Activated T-helper 2 cell treated with anti-CD3 and anti-CD28 coated beads, Interferon-gamma antibody, Interleukin-2, Interleukin-4, amounts not matched to agents 10 μg/mL and 5 μg/mL and 100 μg/mL, durations not matched to agents 14 hours and 24 hours and 36 hours (primary cell): ENCODE measurements at places on chromosomes 2 and 18. TPM values are rescaled to one million over a fixed set of nuclear protein-coding genes. Genes with fewer than 3 reads are reported as not detected.

The NPPC gene
- 0.23 and 0.41 TPM in 2 replicates for total RNA-seq

DNA sequence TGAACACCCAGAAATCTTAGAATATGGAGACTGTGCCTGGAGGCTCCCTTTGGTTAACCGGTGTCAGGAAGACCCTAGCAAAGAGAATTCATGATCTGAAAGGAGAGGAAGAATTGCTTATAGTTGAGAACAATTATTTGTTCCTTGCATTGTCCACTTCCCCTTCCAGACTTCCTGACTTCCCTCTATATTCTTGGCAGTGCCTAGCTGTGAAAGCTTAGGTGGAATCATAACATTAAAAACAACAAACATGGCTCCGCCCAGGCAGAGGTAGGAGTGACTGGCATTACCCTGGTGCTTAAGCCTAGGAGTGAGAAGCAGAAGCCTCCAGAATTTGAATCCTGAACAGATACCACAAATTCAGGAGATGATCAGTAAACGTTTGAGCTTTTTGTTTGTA is 1.9 kb downstream of the TTL start:
- no peak for DNase-seq

The DCDC2C gene
- total RNA-seq, result not detected in 2 replicates

DNA sequence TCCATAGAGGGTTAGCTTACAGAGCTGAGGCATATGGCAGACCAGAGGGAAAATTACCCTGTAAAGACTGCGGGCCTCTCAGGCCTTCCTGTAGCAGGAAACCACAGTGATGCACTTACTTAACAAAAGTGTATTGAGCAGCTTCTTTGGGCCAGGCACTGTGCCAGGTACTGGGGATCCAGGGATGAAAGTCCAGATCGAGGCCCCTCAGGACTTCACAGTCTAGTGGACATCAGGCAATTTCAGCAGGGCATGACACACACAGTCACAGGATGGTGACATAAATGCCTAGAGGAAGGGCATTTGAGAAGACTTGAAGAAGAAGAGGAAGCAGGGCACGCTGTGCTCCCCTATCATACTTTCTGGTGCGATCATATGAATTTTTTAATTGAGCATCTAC is 71.7 kb downstream of the MARCO start:
- DNase-seq, result no peak

DNA sequence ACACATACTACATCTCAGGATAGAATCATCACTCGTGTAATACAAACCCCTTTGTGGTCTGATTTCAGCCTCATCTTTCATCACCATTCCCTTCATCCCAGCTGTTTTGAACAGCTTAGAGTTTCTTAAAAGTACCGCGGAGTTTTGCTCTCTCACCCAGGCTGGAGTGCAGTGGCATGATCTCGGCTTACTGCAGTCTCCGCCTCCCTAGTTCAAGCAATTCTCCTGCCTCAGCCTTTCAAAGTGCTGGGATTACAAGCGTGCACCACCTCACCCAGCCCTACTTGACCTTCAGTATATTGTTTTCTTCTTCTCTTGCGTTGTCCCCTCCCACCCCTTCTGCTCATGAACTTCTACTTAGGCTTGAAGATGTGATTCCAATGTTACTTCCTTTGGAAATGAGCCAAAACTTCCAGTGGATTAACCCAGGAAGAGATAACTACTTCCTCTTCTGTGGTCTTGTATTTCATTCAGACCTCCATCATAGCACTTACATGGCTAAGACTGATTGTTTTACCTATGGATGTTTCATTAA is 15.8 kb downstream of the ERLEC1 start:
- DNase-seq, result no peak

GRCh38 chr2:48767330-48767729 is 11.8 kb upstream of the LHCGR start:
- no peak for DNase-seq

GRCh38 chr18:56233595-56233994 is 404.8 kb downstream of the TXNL1 start:
- DNase-seq, result no peak

GRCh38 chr2:237491515-237492118 is 4.6 kb downstream of the MLPH start:
- no peak for DNase-seq

The RAB6D gene
- 0.07 TPM in 1 of 2 replicates, not detected in the other for total RNA-seq

DNA sequence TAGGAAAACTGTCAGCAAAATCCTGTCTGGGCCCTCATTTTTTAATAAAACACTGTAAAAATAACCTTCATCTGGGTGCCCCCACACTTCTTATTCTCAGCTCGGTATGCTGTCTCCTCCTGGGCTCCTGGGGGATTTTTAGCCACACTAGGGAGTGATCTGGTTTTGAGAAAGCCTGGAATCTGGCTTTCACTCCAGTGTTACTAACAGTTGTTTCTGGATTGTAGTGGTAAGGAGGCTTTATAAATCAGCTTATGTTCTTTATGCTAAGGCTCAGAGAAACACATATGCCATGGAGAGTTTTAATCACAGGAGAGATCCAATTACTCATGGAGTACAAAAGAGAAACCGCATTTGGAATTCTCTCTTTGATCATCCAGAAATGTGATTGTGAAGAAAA is 744.3 kb upstream of the SOX11 start:
- no peak for DNase-seq

GRCh38 chr2:225400060-225400511 is 576 bp downstream of the NYAP2 start:
- DNase-seq, result no peak

GRCh38 chr18:61854578-61855448 is 38.0 kb downstream of the RNF152 start:
- DNase-seq, result no peak

The GAREM2 gene
- 3.9 and 5.9 TPM in 2 replicates for total RNA-seq

DNA sequence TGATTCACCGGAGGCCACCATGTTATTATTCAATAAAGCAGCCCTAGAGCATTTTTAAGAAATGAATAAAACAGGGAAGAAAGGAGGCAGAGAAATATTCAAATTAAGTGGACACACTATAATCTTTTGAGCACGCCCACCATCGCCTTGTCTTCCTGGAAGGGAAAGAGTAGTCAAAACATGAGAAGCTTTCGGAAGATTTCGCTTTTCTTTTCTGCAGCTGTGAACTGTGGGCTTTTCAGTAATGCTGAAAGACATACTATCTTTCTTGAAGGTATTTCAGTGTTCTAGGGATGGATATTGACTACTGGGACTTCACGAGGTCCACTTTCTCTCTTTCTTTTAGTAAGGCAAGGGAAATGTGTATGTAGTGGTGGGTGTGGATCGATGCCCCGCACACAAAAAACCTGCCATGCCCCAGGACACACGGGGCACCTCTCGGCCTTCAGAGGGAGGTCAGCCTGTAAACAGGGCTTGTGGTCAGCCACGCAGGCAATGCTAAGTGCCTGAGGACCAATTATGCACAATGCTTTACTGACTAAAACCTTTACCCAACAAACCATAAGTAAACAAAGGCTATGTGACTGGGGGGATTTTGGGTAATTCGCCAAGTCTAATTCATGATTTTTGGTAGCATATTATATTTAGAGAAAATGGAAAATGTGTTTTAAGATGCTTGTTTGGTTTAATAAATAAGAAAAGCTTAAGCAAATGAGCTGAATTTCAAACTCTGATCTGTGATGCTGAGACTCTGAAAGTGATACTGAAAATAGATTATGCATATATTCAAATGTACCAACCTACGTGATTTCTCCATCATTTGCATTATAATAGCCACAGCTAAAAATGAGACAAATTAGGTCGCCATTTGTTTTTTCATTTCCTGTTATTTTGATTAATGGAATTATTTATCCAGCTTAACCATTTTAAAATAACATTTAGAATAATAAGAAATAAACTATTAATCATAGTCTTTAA is 130.5 kb downstream of the ZNF516 start:
- no peak for DNase-seq

DNA sequence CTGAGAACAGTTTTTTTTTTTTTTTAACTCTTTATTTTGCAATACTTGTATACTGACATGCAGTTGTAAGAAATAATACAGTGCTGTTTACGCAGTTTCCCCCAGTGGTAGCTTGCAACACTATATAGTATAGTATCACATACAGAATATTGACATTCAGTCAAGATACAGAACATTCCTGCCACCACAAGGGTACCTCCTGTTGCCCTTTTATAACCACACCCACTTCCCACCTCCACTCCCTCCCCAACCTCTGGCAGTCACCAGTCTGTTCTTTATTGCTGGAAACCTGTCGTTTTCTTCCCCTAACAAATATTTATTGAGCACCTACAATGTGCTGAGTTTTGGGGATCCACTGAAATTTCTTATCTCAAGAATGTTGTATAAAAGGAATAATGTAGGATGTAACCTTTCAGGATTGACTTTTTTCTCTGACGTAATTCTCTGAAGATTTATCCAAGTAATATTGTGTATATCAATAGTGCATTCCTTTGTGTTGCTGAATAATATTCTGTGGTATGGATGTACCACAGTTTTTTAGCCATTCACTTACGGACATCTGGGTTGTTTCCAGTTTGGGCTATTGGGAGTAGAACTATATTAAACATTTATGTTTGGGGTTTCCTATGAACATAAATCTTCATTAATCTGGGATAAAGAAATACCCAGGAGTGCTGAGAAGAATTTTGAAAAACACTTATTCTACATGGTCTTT is 51.4 kb upstream of the EML6 start:
- no peak for DNase-seq

The RNU2-63P gene
- 19.7 and 21.6 TPM in 2 replicates for total RNA-seq

GRCh38 chr2:2098458-2099167 is 232.5 kb downstream of the MYT1L start:
- DNase-seq, result no peak

The DSG2 gene
- total RNA-seq, result 1.4 and 1.7 TPM in 2 replicates

GRCh38 chr2:68987021-68987503 is 12.6 kb downstream of the GKN1 start:
- DNase-seq, result no peak

DNA sequence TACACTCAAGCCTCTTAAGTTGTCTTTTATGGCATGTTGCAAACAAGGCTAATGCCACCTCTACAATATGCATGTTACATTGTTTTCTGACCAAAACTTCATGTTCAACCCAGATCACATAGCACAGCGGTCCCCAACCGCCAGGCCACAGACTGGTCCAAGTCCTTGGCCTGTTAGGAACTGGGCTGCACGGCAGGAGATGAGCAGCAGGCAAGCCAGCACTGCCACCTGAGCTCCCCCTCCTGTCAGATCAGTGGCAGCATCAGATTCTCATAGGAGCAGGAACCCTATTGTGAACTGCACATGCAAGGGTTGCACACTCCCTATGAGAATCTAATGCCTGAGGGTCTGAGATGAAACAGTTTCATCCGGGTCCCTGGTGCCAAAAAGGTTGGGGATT is 324.8 kb upstream of the CHAC2 start:
- no peak for DNase-seq

DNA sequence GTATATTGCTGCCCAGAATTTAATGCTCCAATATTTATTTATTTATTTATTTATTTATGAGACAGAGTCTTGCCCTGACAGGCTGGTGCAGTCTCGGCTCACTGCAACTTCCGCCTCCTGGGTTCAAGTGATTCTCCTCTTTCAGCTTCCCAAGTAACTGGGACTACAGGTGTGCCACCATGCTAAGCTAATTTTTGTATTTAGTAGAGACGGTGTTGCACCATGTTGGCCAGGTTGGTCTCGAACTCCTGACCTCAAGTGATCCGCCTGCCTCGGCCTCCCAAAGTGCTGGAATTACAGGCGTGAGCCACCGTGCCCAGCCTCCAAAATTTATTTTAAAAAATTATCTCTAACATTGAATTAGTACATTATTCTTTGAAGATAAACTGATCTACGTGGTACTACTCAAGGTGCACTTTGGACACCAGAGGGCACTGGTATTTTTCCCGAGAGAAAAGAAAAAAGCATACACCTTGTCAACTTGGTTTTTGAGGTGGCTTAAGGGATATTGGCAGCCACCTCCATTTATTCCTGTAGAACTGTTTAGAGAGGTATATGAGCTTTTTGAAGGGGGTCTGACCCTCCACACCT is 1.4 kb upstream of the IDH1 start:
- no peak for DNase-seq

GRCh38 chr18:59263661-59264060 is 9.6 kb downstream of the RAX start:
- DNase-seq, result no peak

GRCh38 chr18:67199993-67200617 is 316.4 kb downstream of the DSEL start:
- no peak for DNase-seq

DNA sequence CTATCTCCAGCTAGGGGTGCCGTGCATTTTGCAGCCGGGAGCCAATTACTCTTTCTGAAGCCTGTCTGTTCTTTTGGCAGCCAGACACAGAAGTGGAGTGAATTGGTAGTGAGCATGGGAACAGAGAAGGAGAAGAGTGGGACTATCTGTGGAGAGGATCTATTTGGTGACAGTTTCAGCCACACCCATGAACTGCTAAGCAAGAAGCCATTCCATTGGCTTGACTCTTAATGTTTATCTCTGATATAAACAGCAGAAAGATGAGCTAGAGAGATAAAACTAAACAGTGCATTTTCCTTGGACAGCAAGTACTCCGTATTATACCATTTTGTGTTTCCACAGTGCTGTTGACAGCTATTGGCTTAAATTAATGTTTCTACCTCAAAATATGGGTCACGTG is 259.6 kb upstream of the THUMPD2 start:
- DNase-seq, result no peak

The NLRC4 gene
- 0.16 TPM in 1 of 2 replicates, not detected in the other for total RNA-seq

GRCh38 chr2:19575641-19576040 is 217.2 kb upstream of the OSR1 start:
- no peak for DNase-seq

The CYP26B1 gene
- total RNA-seq, result not detected in 2 replicates

GRCh38 chr2:241932899-241933178 is 63.3 kb downstream of the RTP5 start:
- DNase-seq, result no peak

- DNase-seq, result peak; percentile 48
Observed at GRCh38 chr2:240579771-240580614, 6.5 kb upstream of the CAPN10 start.

- DNase-seq, result no peak
Observed at GRCh38 chr2:1707771-1708418, 36.4 kb downstream of the PXDN start.

- peak; percentile 51 for DNase-seq
Observed at GRCh38 chr2:233404222-233404621, 49.9 kb downstream of the DGKD start.

GRCh38 chr2:14635391-14635871 is 2.9 kb downstream of the LRATD1 start:
- DNase-seq, result no peak
